HFFc6 (cell line): ENCODE measurements at places on chromosomes 1 and 21.

DNA sequence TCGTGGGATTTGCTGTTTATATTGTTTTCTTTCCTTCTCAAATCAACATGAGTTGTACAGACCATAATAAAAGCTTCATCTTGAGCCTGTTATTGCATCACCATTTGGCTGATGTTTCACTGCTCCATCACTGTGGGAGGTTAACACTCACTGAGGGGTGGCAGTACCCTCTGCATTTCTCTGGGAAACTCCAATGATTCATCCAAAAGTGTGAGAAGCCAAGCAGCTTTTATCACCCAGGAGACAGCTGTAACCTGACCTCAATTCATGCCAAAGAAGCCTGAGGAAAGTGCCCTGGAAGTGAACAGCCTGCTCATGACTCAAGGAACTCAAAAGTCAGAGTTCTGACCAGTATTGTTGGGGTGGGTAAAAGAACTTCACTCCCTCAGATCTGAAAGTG is 84.1 kb downstream of the GPR88 start:
- peak; percentile 95 for DNase-seq

- DNase-seq, result peak; percentile 98
These were observed 16.2 kb upstream of the RGS1 start for GRCh38 chr1:192559115-192560006.

GRCh38 chr1:38291336-38291735 is 244.7 kb upstream of the POU3F1 start:
- DNase-seq, result no peak

GRCh38 chr1:74674278-74675048 is 871 bp upstream of the ERICH3 start:
- no peak for DNase-seq

- no peak for DNase-seq
These were observed 652 bp downstream of the SNAPIN start for GRCh38 chr1:153659175-153659534.

GRCh38 chr1:161158316-161159010 is 837 bp upstream of the USP21 start:
- DNase-seq, result no peak

DNA sequence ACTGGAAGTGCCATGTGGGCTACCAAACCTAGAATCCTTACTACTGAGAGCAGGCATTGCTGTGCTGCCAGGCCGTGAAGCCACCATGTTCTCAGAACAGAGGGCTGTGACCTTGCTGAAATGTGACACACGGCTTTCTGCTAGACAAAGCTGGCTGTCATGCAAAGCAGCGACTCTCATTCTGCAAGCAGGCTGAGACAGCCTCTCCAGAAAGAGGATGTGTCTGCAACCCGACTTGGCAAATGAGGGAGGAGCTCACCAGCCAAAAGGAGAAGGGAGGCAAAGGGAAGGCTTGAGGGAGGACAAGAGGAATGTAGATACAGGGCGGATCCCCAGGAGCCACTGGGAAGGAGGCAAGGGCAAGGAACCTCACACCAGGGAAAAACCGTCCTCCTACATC is 85.7 kb upstream of the KRTAP19-8 start:
- no peak for DNase-seq

DNA sequence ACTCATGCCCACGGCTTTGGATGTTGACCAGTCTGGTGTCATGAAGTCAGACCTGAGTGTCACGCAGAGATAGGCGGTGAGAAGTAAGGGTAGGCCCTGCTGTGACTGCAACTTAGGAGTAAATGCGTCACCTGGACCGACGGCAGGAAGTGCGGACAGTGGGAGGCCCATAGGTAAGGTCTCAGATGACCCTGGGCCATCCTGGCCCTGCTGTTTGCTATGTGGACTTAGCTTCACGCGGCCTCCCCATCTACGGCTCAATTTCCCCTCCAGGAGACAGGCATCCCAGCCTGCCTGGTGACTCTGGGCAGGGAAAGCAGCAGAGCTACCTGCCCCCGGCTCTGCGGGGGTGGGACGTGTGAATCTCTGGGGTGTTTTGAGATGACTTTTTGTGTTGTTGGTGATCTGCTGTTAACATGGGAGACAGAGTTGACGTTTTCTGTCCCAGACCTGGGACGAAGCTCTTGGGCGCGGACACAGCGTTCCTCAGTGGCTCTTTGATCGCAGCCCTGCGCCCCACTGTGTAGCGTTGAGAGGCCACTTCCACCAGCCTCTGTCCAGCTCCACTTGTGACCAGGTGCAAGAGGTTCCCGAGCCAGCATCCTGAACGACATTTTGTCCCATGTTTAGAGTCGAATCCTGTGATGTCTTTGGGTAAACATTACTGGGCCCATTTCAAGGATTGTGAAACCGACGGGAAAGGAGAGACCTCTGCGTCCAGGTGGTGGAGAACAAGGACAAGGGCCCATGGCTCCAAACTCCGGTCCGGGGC is 39.9 kb downstream of the CRYAA start:
- DNase-seq, result no peak

DNA sequence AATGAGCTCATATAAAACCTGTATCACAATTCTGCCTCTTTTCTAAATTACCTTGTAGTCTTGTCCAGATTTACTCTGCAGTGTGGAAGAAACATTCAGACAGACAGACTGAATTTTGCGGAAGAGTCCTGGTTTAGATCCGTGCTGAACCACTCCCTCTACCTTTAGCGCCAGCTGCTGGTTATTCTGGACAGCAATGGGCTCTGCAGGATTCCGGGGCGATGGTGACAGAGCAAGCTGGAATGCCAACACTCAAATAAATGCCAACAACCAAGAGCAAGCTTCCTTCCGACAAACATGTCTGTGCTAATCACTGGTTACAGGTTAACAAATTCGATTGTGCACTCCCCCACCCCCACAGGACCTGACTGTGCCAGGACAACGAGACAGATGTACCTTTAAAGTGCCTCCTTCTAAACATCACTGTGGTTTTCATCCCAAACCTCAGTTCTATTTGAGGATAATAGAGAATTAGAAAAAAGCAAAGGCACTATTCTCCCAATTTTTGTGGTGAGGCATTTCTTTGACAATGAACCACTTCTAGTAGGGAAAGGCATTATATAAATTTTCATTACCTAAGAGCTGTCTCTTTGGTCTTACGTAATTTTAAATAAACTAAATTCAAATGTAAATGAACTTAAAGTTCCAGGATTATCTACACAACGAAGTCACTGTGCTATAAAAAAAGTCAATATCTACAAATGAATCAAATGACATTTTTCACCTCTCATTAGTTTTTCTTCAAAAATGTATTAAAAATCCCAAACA is 90.4 kb downstream of the INTS7 start:
- no peak for DNase-seq

- no peak for DNase-seq
These were observed 2.1 kb downstream of the B4GALT2 start for GRCh38 chr1:43981135-43981491.

GRCh38 chr1:178953034-178953433 is 72.7 kb upstream of the FAM20B start:
- DNase-seq, result no peak

GRCh38 chr1:22318279-22318981 is 133.2 kb upstream of the ZBTB40 start:
- DNase-seq, result no peak

- no peak for DNase-seq
These were observed 20.4 kb upstream of the AK2 start for GRCh38 chr1:33057095-33057494.

GRCh38 chr1:7103874-7104273 is 318.6 kb downstream of the CAMTA1 start:
- DNase-seq, result no peak

DNA sequence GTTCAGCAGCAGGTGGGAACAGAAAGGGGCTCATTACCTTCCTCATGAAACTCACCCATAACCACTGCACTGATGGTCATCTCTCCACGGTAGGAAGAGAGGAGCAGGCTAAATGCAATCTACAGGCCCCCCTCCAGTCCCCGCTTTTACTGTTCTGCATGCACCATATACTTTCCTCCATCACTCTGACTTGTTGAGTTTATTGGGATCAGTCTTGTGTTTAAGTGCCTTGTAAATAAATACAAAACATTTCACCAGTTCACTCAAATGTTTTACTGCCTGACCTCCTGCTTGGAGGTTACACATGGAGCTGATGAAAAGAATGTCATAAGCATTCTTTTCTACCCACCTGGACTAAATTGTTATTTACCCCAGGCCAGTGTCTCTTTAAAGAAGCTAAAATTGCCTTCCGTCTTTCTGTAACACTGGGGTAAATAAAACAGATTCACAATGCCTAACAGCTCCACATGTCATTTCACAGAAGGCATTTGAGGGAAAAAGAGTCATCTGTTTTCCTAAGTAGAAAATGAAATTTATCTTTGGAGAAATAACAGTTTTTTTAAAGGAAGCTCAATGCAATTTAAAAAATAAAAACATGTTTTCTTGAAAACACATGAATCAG is 30.7 kb downstream of the PTPN14 start:
- no peak for DNase-seq
